ENCODE measurements at places on chromosomes 16 and 17. TPM values are rescaled to one million over a fixed set of nuclear protein-coding genes. Genes with fewer than 3 reads are reported as not detected.
A peak's percentile ranks its signal among the peaks of the same experiment; 100 is the strongest.

DNA sequence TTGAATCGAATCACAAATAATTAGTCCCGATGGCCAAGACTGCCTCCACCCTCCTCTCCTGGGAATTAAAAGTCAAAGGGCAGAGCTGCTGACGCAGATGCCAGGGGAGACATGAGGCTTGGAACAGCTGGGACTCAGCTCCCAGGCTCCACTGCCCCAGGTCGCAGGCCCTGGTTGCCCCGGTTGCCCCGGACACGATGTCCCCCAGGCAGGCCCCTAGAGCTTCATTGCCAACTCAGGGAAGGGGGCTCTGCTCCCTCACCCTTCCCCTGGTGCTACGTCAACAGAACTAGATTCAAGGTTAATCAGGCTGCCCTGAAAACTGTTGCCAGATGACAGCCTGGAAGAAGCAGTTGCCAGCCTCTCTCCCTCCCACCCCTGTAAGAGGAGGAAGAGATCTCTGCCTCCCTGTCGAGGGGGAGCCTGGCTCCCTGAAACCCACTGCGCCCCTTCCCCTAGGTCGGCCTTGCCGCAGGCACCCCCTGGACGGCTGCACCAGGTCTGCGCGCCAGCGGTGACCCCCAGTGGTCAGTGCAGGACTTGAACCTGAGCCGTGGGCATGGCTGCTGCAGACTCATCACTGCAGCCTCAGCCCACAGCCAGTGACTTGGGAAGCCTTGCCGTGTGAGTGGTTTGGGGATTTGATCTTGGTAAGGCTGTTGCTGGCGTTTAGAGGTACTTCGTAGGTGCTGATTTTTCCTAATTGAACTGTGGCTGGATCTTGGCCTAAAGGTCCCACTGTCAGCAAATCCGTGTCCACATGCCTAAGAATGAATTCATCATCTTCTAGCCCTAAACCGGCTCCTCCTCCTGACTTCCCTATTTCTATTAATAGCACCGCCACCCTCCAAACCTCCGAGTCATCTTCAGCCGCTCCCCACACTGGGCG is 84.1 kb upstream of the TOB1 start:
- H3K27ac ChIP-seq, result peak overlapping the region; percentile 93
- no peak overlapping the region for H3K4me3 ChIP-seq
- no peaks in the 10 kb centered on the region for H3K27me3 ChIP-seq
- H3K4me1 ChIP-seq, result peaks cover 52% of the 10 kb centered on the region

- H3K4me1 ChIP-seq, result peaks cover 9% of the 10 kb centered on the region
- no peaks in the 10 kb centered on the region for H3K27me3 ChIP-seq
- no peaks in the 10 kb centered on the region for H3K36me3 ChIP-seq
- no peak overlapping the region for H3K4me3 ChIP-seq
Measured at GRCh38 chr17:5527601-5528250, 41.4 kb downstream of the MIS12 start.

- H3K27ac ChIP-seq, result no peak overlapping the region
- DNase-seq, result no peak
- H3K4me1 ChIP-seq, result peaks cover 65% of the 10 kb centered on the region
- no peaks in the 10 kb centered on the region for H3K36me3 ChIP-seq
- H3K4me3 ChIP-seq, result no peak overlapping the region
Measured at GRCh38 chr16:88741368-88741767, 35.1 kb downstream of the CTU2 start.

GRCh38 chr17:32264823-32265191 is 825 bp upstream of the RHBDL3 start:
- no peaks in the 10 kb centered on the region for H3K36me3 ChIP-seq
- H3K27me3 ChIP-seq, result no peaks in the 10 kb centered on the region
- peaks cover 34% of the 10 kb centered on the region for H3K4me1 ChIP-seq
- H3K4me3 ChIP-seq, result peak overlapping the region; percentile 97

DNA sequence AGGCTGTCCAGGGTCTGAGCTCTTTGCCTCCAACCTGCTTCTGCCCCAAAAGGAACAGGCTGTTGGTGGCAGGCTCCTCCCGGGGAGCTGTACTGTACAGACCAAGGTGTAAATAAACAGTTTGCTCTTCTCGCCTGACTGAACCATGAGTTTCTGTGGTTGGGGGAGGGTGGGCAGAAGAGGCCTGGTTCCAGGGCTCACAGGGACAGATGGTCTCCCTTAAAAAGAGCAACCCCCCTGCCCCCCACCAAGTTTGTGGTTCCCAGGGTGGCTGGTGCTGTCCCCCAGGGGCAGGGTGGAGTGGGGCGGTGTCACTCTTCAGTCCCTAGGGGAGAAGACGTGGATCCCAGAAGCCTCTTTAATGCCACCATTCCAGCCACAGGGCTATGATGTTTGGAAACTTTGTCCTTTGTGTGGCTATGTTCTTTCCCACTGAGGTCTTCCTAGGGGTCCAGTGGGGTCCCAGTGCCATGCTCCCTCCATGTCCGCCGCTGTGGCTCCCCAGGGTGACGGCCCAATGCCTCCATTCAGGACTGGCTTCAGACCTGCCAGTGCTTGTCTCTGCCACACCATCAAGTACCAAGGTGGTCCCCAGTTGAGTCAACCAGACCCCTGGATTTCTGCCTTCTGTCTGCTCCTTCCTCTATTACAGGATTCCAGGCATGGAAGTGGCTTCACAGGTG is 146.7 kb downstream of the RAB11FIP4 start:
- no peak for DNase-seq
- no peaks in the 10 kb centered on the region for H3K36me3 ChIP-seq
- H3K27ac ChIP-seq, result no peak overlapping the region
- no peak overlapping the region for H3K4me3 ChIP-seq
- H3K27me3 ChIP-seq, result no peaks in the 10 kb centered on the region

DNA sequence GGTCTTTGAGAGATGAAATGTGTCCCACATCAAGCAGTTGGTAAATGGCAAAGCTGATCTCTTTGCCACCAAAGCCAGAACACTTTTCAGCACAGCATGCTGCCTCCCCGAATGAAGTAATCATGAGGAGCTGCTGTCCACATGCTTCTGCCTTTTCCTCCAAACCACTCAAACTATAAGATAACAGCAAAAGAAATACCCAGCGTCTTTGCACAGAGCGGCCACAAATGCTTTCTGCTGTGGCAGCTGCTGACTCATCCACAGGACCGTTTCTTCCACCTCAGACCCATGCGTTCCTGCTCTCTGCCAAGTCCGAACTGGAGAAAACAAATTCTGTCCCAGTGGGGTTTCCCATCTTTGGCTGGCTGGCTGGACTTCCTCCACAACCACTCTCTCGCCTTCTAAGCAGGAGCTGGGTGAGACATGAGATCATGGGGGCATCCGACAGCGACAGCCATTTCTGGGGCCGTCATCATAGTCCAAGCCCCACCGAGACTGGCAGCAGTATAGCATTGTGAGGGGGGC is 27.1 kb downstream of the TBC1D3B start:
- H3K36me3 ChIP-seq, result no peaks in the 10 kb centered on the region
- H3K4me3 ChIP-seq, result no peak overlapping the region
- no peak for DNase-seq
- no peak overlapping the region for H3K27ac ChIP-seq

DNA sequence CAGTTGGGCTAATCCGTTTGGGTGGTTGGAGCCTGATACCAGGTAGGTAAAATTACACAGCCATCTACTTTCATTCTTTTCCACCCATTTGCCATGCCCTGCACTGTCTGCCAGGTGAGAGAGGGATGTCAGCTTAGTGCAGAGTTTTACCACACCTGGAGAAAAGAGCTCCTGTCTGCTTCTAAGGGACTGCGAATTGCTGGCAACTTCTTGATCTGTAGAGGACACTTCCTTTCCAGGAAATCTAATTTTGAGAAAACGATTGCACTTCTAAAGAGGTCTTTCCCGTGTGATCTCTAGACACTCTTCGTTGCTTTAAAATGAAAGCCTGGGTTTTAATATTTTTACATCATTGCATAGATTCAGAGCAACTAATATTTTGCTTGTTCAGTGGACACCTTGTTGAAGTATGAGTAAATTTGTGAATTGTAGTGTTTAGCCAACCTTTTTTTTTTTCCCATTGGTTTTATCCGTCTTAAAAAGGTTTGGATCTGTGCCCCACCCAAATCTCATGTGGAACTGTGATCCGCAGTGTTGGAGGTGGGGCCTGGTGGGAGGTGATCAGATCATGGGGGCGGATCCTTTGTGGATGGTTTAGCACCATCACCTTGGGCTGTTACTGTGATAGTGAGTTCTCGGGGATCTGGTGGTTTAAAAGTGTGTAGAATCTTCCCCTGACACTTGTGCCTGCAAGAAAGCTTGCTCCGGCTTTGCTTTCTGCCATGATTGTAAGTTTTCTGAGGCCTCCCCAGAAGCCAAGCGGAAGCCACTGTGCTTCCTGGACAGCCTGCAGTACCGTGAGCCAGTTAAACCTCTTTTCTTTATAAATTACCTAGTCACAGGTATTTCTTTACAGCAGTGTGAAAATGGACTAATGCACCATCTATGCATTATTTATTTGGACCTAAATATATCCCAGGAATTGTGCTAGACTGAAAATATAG is 104.6 kb downstream of the PRKCA start:
- no peaks in the 10 kb centered on the region for H3K27me3 ChIP-seq
- no peaks in the 10 kb centered on the region for H3K36me3 ChIP-seq
- DNase-seq, result no peak

DNA sequence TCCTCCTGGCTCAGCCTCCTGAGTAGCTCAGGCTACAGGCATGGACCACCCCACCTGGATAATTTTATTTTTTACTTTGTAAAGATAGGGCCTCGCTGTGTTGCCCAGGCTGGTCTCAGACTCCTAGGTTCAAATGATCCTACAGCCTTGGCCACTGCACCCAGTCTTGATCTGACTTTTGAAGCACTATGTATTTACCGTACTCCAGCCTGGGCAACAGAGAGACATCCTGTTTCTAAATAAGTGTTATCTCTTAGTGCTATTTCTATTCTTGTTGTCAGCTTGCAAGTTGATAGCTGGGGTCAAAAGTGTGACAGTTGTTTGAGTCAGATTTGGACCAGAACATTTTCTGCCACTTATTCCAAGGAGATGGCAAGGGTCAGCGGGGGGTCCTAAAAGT is 486.4 kb downstream of the NPIPA7 start:
- no peaks in the 10 kb centered on the region for H3K36me3 ChIP-seq
- peaks cover 5% of the 10 kb centered on the region for H3K4me1 ChIP-seq
- no peaks in the 10 kb centered on the region for H3K27me3 ChIP-seq
- H3K27ac ChIP-seq, result no peak overlapping the region
- no peak overlapping the region for H3K4me3 ChIP-seq

DNA sequence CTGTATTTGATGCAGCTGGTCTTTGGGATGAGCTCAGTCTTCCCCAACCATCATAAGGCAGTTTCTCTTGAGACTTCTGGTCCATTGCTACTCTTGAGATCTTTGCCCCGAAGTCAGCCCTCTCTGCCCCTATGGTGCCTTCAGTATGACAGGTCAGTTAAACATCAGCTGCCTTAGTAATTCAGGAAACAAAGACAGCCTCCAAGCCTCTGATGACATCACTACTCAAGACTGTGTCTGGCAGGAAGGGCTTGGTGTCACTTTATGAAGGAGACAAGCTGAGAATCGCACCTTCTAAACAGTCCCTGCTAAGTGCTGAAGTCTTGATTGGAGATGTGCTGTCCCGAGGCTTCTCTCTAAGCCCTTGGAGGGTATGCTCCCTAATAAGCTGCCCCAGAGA is 104.9 kb upstream of the TBX2 start:
- H3K4me3 ChIP-seq, result no peak overlapping the region
- peaks cover 16% of the 10 kb centered on the region for H3K4me1 ChIP-seq
- H3K27me3 ChIP-seq, result no peaks in the 10 kb centered on the region
- H3K36me3 ChIP-seq, result no peaks in the 10 kb centered on the region
- no peak overlapping the region for H3K27ac ChIP-seq

GRCh38 chr17:52995147-52995546 is 827.6 kb upstream of the KIF2B start:
- H3K36me3 ChIP-seq, result no peaks in the 10 kb centered on the region
- no peak for DNase-seq
- H3K4me1 ChIP-seq, result no peaks in the 10 kb centered on the region
- H3K27ac ChIP-seq, result no peak overlapping the region
- no peak overlapping the region for H3K4me3 ChIP-seq
- H3K27me3 ChIP-seq, result no peaks in the 10 kb centered on the region

GRCh38 chr17:73554498-73554897 is 89.7 kb downstream of the SDK2 start:
- H3K4me3 ChIP-seq, result no peak overlapping the region
- H3K4me1 ChIP-seq, result peaks cover 11% of the 10 kb centered on the region
- DNase-seq, result no peak
- no peaks in the 10 kb centered on the region for H3K27me3 ChIP-seq
- no peak overlapping the region for H3K27ac ChIP-seq

- no peak overlapping the region for H3K27ac ChIP-seq
- no peaks in the 10 kb centered on the region for H3K36me3 ChIP-seq
- no peaks in the 10 kb centered on the region for H3K27me3 ChIP-seq
Measured at GRCh38 chr17:58066401-58066800, 16.8 kb upstream of the DYNLL2 start.

DNA sequence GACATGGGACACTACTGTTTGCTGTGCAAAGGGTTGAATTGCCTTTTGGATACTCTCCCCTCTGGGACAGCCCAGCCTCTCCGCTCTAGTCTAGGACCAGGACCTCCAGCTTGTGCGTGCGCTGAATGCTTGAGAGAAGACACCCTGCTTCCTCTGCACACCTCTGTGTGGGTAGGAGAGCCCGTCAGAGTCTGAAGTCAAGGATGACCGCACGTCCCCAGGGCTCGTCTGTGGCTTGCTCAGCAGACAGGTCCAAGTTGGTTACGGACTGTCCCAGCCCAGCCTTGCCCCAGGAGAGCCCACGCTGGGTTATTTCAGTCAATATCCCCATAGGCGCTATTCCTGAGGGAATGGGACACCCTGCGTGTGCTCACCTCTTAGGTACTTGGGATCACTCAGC is 3.7 kb downstream of the C16orf89 start:
- no peaks in the 10 kb centered on the region for H3K27me3 ChIP-seq
- no peak for DNase-seq

DNA sequence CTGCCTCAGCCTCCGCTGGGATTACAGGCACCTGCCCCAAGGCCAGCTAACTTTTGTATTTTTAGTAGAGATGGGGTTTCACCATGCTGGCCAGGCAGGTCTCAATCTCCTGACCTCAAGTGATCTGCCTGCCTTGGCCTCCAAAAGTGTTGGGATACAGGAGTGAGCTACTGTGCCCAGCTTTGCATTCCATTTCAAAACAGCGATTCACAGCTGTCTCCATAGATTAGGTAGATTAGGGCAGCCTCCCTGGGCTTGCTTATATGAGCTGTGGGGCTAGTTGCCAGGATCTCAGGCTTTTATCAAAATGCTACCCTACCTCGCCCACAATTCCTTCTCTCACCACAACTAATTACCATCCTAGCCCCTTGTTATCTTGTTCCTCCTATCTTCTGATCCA is 176.4 kb upstream of the ZKSCAN2 start:
- no peak overlapping the region for H3K4me3 ChIP-seq
- H3K36me3 ChIP-seq, result no peaks in the 10 kb centered on the region
- no peak for DNase-seq
- no peaks in the 10 kb centered on the region for H3K4me1 ChIP-seq
- no peak overlapping the region for H3K27ac ChIP-seq

- H3K36me3 ChIP-seq, result no peaks in the 10 kb centered on the region
- no peak for DNase-seq
- H3K4me1 ChIP-seq, result peaks cover 6% of the 10 kb centered on the region
- H3K4me3 ChIP-seq, result peak within 1 kb of the TSS; percentile 66
Measured at GRCh38 chr17:11240841-11241610, at the start of gene SHISA6. TSS of gene SHISA6 (plus strand) at chr17:11241213.

GRCh38 chr16:71476457-71477124 is 12.5 kb downstream of the ZNF19 start:
- H3K27me3 ChIP-seq, result no peaks in the 10 kb centered on the region
- H3K4me1 ChIP-seq, result no peaks in the 10 kb centered on the region
- no peak overlapping the region for H3K27ac ChIP-seq
- no peak overlapping the region for H3K4me3 ChIP-seq
- H3K36me3 ChIP-seq, result no peaks in the 10 kb centered on the region

The CDRT15L2 gene
- total RNA-seq, result not detected

The CCL4L2 gene
- 5.2 TPM for total RNA-seq

The PRSS21 gene
- total RNA-seq, result not detected

The TP53TG3B gene
- not detected for total RNA-seq

The ARL4D gene
- total RNA-seq, result 35.6 TPM

The DOC2B gene
- 10.1 TPM for total RNA-seq

The LRRC37A gene
- 3.4 TPM for total RNA-seq

The AANAT gene
- not detected for total RNA-seq

The DPEP3 gene
- total RNA-seq, result not detected
